Epithelial cell of proximal tubule (primary cell): ENCODE measurements at places on chromosomes 1 and 21. TPM values are rescaled to one million over a fixed set of nuclear protein-coding genes. Genes with fewer than 3 reads are reported as not detected.

Gene SLC6A9
- total RNA-seq = 1.3 and 4.1 TPM in 2 replicates

Gene OR2T11
- not detected in 2 replicates for total RNA-seq

GRCh38 chr1:30706528-30706927 is 16.9 kb downstream of the MATN1 start:
- DNase-seq = no peak

DNA sequence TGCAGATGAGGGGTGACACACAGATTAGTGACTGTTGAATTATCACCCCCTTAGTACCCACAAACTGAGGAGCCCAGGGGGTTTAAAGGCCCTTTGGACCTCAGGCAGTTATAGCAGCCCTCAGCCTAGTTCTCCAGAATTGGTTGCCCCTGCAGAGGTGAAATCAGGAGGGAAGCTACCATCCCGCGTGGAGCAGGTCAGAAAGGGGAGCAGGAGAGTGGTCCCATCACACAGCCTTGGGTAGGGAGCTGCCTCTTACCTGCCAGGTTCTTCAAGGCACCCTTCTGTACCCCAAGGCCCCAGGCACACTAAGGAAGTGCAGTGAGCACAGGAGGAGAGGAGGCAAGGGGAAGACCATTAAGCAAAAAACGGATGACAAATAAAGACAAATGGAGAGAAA is 121.2 kb upstream of the TNR start:
- no peak for DNase-seq
